ENCODE measurements at places on chromosomes 7 and 10.

GRCh38 chr7:27119412-27119911, 11.1 kb downstream of the HOXA4 start:
- no peak for DNase-seq

DNA sequence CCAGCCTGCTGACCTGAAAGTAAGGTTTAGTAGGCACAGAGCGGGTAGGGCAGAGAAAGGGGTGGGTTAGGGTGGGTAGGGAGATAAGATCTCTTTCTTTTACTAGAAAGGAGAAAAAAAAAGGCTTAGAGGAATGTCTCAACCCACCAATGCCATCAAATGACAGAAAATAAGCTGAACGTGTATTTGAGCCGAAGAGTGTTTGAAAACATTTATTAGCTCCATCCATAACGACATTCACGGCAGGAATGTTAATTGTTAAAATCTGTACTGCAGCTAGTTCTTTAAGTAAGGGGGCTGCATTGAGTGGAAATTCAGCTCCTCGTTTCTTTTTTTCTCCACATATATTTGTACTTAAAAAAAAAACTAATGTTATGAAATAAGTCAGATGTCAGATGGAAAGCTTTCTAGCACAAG, 63.7 kb upstream of the ARID5B start:
- DNase-seq: no peak

DNA sequence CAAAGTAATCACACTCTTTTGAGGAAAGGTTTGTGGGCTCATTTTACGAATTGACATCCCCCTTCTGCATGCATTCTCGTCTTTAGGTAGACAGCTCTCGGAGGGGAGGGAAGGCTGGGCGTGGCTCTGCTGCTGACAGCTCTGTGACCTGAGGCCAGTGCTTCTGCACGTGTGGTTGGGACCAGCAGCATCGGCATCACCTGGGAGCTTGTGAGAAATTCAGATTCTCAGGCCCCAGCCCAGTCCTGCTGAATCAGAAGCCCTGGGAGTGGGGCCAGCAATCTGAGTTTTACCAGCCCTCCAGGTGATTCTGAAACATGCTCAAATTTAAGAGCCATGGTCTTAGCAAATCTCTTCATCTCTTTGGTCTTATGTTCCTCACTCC, 89.4 kb downstream of the JCAD start:
- no peak for DNase-seq

- DNase-seq: no peak
These were observed 393.6 kb upstream of the CELF2 start for GRCh38 chr10:10623958-10624566.

GRCh38 chr7:38796626-38797501, 112.1 kb downstream of the VPS41 start:
- peak; percentile 50 for DNase-seq

- no peak for DNase-seq
These were observed 19.9 kb downstream of the TCAF1 start for GRCh38 chr7:143882020-143882603.

GRCh38 chr7:112370436-112370835, 79.8 kb upstream of the IFRD1 start:
- DNase-seq: no peak

- DNase-seq: no peak
These were observed 77.9 kb upstream of the LRRN3 start for GRCh38 chr7:111012799-111013675.

DNA sequence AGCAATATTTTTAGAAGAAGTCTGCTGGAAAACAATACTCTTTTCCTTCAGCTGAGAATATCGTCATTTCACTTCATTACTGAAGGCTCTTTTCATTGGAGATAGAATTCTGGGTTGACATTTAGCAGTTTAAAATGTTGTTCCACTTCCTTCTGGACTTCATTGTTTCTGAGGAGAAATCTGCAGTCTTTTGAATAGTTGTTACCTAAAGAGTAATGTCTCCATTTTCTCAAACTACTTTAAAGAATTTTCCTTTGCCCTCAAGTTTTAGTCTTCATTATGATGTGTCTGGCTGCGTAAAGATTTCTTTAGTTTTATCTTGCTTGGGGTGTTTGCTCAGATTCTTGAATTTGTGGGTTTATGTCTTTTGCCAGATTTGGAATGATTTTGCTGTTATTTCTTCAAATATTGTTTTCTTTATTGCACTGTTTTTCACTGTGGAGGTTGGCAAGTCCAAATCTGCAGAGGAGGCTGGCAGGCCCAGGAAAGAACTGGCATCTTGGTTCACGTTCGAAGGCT, 136.3 kb downstream of the DNAJB6 start:
- DNase-seq: no peak

GRCh38 chr10:123669886-123670285, 3.7 kb downstream of the GPR26 start:
- DNase-seq: no peak

DNA sequence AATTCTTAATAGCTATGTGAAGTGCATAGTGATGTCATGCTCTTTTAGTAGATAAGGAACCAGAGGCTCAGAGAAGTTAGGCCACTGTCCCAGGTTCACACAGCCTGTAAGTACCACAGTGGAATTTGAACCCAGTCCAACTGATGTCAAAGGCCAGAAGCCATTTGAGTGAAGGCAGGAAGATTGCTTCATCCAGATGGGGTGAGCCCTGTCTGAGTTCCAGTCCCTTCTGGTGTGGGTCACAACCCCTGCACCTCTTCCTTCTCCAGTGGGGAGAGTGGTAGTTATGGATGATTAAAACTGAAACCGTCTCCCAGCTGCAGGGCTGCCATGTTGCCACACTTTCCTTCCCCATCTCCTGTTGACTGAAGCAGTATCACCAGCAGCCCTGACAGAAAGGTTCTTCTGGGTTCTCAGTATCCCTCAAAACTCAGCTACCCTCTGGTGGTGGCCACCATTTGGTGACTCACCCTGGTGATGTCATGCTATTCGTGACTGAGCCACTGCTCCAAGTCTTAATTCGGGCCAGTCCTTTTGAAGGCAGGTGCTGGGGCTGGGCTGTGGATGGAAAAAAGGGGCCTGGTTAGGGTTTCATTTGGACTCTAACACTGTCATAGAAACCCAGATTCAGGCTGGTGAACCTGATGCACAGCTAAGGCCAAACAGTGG, 1.5 kb upstream of the C10orf95 start:
- peak; percentile 73 for DNase-seq

DNA sequence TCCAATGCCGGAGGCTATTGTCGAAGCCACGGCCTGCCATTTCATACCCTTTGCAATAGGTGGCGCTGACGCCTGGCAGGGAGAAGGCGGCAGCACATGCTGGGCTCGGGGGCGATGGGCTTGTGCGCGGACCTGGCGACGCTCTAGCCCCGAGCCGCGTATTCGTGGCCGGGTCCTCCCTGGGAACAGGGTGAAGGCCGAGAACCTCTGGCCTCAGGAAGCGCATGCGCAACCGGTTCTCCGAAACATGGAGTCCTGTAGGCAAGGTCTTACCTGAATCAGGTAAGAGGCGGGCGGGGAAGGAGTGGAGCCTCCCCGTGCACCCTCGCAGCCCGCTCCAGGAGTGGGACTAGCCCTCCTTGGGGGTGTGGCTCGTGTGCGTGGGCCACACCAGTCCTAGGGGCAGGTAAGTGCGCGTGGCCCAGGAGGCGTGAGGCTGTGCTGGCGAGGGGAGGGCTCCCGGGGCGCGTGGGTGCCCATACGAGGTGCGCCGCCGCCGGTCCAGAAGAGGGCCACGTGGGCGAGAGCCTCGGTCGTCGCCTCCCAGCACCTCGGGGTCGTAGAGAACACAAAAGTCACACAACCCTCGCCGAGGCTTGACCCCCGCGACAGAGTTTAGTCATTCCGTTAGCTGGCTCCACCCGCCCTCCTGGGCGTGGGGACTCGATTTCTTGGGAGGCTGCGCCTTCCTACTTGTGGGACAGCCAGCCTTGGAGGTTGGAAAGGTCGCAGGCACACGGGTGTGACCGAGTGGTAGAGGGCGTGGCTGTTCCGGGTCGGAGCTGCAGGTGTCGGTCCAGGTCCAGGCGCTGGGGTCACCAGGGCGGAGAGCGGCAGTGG, 5.6 kb upstream of the MEST start:
- no peak for DNase-seq

- DNase-seq: no peak
These were observed 5.8 kb upstream of the SLC13A4 start for GRCh38 chr7:135733603-135734342.

GRCh38 chr7:48390388-48391327, 219.4 kb downstream of the ABCA13 start:
- no peak for DNase-seq

- peak; percentile 78 for DNase-seq
These were observed 106.8 kb downstream of the UBE2H start for GRCh38 chr7:129845972-129846327.

DNA sequence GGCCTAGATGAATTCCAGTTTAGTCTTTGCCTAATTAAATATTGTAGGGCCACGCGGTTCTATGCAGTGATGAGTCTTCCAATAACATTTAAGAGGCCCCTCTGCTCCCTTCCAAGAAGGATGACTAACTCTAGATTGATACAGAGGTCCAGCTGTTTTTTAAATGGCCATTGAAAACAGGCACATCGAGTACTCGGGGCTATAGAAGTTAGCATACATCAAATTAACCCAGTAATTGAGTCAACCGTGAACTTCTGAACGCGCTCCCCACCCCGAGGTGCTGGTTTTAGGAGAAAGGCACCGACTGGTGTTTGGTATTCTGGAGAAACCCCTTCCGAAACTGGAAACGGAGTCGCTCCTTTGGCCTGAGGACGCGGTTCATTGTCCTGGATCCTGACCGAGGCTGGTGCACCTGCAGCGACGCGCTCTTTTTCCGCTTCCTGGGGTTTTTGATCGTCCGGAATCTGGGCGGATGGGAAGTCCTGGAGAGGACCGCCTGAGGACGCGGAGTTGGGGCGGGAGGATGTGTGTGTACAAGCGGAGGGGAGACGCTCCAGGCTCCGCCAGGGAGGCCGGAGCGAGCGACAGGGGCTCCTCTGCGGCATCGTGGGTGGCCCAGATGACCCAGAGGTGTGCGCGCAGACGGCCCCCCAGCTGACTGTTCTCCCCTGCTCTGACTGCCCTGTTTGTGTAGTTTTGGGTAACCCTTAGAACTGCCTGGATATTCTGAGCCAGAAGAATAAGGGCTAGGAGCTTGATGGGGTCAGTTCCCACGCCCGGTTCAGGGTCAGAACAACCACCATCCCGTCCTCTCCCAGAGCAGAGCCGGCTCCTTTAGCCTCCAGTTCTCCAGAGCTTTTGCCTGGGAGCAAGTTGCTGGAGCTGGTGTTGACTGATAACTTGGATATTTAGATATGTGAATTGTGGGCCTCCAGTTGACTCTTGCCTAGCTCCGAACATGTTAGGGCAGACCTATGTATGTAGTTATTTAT, 711 bp downstream of the FAM221A start:
- DNase-seq: no peak

GRCh38 chr7:135719688-135720087, 8.3 kb downstream of the SLC13A4 start:
- DNase-seq: no peak

DNA sequence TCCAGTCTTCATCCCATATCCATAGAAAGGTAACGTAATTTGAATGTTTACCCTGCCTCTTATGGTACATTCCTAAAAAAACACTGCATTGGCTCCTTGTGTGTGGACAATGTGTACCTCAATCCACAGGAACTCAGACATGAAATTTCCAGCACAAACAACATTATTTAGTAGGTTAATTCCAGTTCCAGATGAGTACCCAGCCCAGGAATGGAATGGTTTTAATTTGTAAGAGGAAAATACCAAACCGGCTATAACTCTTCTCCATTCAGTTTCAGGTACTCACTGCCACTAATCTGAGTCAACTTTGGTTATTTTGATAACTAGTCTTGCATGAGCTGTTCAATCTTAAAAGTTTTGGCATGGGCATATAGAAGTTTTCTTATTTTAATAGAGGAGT, 39.0 kb downstream of the TFPI2 start:
- no peak for DNase-seq

- DNase-seq: no peak
These were observed 22.9 kb upstream of the GPR22 start for GRCh38 chr7:107446988-107447387.

- no peak for DNase-seq
These were observed 41.2 kb downstream of the DNAJC1 start for GRCh38 chr10:21962358-21962757.

GRCh38 chr7:108132551-108133265, 2.5 kb upstream of the LAMB4 start:
- DNase-seq: no peak

DNA sequence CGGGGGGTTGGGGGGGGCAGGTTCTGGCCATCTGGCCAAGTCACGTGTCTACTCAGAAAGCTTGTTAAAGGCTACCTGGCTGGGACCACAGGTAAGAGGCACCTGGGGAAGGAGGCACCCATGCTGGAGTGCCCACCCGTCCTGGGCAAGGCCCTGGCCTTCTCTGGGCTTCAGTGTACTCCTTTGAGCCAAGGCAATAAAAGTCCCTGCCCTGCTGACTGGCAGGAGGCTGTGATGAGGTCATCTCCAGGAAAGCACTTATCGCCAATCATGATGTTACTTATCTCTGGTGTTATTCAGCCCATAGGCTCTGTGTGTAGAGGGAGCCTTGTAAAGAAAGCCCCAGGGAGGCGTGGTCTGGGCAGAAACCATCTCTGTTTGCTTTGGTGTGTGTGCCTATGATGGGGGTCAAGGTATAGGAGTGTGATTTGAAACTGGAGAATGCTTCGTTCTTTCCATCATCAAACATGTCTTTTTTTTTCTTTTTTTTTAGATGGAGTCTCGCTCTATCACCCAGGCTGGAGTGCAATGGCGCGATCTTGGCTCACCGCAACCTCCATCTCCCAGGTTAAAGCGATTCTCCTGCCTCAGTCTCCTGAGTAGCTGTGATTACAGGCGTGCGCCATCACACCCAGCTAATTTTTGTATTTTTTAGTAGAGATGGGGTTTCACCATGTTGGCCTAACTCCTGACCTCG, 2.5 kb upstream of the CLDN4 start:
- peak; percentile 97 for DNase-seq

DNA sequence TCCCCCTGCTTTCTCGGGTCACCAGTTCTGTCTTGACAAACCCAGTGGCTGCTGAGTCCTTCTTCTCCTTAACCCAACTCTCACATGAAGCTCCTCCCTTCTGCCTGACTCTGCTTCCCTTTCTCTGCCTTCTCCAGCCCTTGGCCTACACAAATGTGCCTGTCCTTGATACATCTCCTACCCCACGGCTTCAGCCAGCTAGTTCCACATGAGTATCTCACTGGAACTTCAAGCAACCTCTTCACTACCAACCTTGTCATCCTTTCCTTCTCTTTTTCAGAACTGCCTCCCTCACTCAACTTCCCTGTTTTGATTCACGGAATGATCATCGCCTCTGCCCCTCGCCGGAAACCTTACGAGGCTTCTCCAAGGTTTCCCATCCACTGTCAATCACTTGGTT, 55.9 kb downstream of the PDIA4 start:
- no peak for DNase-seq

DNA sequence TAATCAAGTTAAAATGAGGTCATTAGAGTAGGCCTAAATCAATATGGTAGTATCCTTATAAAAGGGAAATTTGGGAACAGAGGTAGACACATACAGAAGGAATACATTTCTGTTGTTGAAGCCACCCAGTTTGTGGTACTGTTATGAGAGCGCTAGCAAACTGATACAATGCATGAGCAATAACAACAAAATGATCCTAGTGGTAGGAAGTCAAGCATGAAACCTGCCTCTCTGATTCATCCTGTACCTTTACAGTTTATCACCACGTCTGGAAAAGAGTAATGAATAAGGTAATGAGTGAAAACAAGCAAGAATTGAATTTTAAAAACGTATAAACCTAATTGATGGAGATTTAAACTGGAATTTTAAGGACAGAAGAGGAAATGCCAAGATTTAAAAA, 217.2 kb downstream of the PCLO start:
- DNase-seq: peak; percentile 33

Measured in RCC 7860 (cell line).